ENCODE measurements at places on chromosomes 12 and 14.

- no peak for DNase-seq
Observed at GRCh38 chr14:74638966-74639365, 26.9 kb upstream of the LTBP2 start.

DNA sequence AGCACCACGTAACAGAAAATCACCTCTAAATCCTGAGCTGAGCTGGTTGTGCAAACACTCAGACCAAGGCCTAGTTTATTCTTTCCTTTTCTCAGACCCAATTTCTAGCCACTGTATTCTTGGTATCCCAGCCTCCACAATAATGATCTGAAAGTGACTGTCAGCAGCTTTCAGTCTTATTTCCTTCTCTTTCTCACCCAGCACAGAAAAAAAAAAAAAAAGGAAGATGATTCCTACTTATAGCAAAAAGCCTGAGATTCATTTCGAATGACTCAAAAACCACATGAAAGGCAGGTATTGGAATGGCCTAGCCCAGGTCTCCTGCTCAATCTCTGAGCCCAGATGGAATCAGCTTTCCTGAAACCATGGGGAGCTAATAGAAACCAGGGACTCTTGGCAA, 298.6 kb upstream of the PPFIA2 start:
- no peak for DNase-seq

DNA sequence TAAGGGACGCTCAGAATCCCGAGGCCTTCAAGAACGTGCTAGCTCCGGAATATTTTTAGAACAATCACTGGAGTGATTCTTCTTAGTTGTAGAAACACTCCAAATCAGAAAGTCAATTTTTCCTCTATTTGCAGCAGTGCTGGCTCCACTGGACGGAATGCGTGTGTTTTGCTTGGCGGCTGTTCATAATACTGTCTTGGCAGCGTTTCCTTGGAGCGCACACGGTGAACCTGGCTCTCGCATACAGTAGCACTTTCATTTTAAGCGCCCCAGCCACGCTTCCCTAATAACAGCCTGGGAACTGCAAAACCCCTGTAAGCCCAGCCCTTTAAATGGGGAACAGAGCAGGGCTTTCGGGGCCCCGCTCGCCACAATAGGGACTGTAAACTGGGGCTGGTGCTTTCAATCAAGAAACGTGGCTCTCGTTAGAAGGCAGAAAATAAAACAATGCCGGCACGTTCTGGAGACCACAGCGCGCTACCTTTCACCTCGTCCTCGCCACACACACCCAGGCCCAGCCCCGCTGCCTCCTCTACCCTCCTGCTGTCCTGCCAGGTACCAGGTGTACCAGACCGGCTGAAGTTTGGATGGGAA, 79.9 kb downstream of the BCL11B start:
- DNase-seq: peak; percentile 48

GRCh38 chr12:63821781-63822251, 22.7 kb upstream of the SRGAP1 start:
- no peak for DNase-seq

GRCh38 chr12:27257104-27257843, 13.2 kb downstream of the STK38L start:
- DNase-seq: no peak

DNA sequence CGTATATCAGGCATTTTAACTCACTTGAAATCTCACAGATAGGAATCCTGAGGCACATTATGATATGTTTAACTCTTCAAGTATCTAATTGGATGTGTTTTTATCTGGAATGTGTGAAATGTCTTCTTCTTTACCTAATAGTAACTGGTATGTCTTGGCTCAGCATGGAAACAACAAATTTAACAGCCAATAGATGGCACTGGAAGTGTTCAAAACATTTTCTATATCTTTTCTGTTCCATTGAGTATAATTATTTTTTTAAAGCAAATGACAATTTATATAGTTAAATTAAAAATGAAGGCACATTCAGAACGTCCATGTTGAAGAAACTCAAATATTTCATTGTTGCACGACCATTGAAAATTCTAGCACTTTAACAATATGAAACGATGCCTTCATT, 164.6 kb upstream of the SLC16A7 start:
- DNase-seq: no peak

- no peak for DNase-seq
Observed at GRCh38 chr12:63419154-63419553, 249.1 kb downstream of the DPY19L2 start.

DNA sequence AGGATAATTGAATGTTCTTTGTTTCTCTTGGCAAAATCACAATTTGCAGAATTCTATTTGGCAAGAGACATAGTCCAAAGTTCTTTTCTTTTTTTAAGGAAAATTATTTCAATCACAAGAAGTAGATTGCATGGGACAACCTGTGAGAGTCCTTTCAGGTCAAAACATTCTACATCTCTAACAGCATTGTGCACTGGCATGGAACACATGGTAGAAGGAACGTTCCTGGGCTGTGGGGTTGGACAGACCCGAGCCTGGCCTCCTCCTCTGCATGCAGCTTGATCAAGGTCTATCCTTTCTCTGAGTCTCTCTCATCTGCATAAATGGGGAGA, 88.6 kb upstream of the CPSF6 start:
- no peak for DNase-seq

GRCh38 chr12:62834406-62834805, 100.5 kb downstream of the PPM1H start:
- no peak for DNase-seq

GRCh38 chr14:54085232-54085761, 128.7 kb upstream of the BMP4 start:
- no peak for DNase-seq

- DNase-seq: peak; percentile 63
Observed at GRCh38 chr12:69105101-69105962, 134.0 kb upstream of the CPSF6 start.
